Pulmonary artery endothelial cell (primary cell): ENCODE measurements at places on chromosomes 3 and 15. TPM values are rescaled to one million over a fixed set of nuclear protein-coding genes. Genes with fewer than 3 reads are reported as not detected.

Gene DAZL
- not detected in 2 replicates for total RNA-seq

Gene FRMD4B
- total RNA-seq: 96.7 and 103 TPM in 2 replicates

Gene COL7A1
- total RNA-seq: 0.13 and 0.25 TPM in 2 replicates

Gene MUSTN1
- total RNA-seq: not detected in 2 replicates

Gene CCDC54
- not detected in 2 replicates for total RNA-seq
